ENCODE measurements at places on chromosomes 4 and X.

GRCh38 chr4:186684889-186685309 is 38.8 kb downstream of the FAT1 start:
- no peak for DNase-seq

DNA sequence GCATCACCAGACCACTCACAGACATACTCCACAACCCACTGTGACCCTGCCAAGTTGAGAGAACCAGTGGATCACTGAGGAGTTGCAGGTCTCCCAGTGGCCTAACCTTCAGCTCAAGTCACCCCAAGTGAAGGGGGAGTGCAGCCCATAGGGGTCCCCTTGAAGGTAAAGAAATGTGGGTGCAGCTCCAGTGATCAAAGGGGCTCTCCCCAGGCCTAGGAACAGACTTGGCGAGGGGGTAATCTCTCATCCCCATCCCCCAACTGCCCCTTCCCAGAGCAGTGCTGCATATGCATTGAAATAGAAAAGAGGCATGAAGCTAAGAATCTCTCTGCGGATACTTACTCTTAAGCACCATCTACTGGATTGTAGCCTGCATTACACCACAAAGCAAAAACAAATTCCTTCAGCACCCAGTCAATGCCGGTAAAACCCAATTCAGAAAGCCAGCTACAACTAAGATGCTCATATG is 27.0 kb downstream of the MAGEE1 start:
- DNase-seq, result no peak

GRCh38 chr4:90186229-90186628 is 59.0 kb downstream of the CCSER1 start:
- no peak for DNase-seq

GRCh38 chrX:19724409-19724808 is 163.0 kb downstream of the SH3KBP1 start:
- no peak for DNase-seq
